ENCODE measurements at places on chromosomes 6 and 20.

DNA sequence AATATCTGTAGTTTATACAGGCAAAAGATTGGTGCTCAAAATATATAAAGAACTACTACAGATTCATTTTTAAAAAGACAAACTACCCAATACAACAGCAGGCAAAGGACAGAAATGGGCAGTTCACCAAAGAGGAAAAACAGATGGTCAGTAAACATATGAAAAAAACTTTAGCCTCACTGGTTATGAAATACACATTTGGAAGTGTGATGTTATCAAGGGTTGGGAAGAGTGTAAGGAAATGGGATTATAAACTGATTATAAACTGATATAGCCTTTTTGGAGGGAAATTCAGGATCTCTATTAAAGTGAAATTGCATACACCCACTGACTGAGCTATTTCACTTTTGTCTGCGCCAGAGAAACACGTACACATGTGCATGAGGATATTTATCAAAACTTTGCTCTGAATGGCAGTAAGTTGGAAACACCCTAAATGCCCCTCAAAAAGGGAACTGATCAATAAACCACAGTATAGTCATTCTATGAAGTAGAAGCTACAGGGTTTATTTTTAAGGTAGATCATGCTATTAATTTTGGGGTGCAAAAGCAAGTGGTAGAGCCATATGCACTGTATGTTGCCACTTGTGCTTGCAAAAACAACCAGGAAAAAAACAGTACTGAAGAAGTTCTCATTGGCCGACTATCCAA, 32.2 kb upstream of the ARFGEF2 start:
- no peak for DNase-seq

- no peak for DNase-seq
These were observed 72.7 kb upstream of the AKAP12 start for GRCh38 chr6:151167034-151167433.

DNA sequence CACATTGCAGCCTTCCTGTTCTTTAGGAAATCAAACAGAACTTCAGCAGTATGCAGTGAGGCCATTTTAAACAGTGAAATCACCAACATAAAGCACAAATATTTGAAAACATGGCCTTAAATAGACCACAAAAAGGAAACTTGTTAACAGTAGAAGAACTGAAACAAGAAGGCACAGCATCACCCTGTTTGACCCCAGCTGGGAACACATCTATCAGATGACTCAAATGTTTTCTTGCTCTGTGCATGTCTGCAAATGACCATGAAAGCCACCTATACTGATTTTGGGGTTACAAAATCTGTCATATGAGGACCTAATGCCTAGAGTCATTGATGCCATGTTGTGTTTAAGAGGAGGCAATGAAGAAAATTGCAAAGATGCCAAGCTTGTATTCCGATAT, 123.8 kb upstream of the ADGRF1 start:
- no peak for DNase-seq

DNA sequence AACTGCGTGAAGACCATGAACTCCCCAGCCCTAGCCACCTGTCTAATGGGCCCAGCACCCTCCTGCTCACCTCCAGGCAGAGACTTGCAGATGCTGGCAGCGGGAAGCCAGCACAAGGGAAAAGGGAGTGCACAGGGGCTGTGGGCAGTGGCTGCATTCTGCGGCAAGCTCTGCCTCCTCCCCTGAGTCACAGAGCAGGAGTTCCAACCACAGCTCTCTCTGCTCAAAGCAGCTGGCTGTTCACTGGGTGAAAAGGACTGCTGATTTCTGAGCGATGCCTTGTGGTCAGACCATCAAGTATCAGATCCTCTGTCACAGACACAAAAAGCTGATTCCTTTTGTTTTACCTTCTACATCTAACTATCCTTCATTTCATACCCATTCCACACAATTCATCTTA, 10.5 kb downstream of the NKX2-2 start:
- no peak for DNase-seq

DNA sequence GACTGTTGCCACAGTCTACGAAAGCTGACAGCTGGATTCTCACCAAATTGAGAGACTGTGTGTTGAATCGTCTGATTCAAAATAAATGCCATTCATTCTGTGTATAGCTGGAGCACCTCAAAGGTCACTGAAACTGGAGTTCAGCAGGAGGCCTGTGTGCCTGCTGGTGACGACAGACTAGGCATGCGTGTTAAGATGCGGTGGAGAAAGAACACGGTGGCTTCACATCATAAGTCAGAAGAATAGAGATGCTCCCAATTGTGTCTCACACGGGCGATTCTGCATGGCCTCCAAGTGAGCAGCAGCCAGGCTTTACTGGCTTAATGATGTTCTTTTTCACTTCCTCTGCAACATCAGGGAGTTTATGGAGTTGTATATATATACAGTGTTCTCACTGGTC, 32.3 kb downstream of the SNHG17 start:
- no peak for DNase-seq

DNA sequence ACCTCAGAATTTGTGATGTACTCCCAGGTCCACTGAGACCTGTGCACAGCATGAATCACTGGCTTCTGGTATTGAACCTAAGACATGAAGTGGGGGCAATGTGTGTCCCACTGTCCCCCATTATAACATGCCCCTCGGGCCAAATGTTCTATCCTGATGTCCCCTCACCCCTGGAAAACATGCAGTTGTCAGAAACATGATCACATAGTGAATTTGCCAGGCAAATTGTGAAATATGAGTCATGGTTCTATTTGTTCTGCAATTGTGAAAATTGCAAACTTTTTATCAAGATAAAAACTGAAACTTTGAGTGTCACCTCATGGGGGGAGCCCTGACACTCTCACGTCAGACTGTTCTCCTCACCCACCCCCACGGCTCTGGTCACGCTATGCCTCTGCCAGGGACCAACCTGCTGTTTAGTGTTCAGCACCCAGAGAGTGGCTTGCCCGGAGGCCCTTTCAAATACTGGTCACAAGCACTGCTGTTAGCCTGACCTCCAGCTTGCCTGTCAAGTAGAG, 305.3 kb downstream of the CLIC5 start:
- peak; percentile 89 for DNase-seq

DNA sequence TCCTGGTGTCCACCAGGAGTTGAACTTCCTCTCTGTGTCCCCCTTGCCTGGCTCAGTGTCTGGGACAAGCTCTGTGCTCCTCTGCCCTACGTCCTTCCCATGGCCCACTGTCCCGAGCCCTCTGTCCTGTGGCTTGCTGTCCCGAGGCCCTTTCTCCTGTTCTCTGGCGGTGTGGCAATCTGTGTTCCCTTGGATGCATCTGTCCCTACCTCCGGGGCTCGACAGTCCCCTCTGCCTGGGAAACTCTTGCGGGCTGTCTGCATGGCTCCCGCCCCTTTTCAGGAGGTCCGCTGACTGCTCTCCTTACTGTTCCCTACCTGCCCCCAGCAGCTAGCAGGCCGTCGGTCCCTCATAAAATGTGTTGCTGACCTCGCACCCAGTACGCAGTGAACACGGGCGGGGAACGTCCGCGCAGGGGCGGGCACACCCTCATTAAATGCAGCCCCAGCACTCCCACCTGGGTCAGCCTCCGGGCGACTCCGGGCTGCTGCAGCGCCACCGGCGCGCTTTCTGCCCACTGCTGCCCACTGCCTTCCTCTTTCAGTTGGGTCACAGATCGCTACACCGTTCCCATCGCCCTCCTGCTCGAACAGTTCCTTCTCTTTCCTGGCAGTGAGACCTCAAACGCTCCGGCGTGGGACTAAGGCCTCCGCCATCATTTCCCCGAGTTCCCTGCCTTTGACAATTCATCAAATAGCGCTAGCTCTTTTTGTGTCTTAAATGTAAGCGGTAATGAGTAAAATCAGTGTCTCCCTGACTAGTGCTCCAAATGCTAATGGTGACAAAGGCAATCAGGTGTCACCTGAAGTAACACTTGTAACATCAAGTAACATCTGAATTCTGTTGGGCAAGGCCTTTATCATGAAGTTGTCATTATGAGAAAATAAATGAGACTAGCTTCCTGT, 60.5 kb downstream of the RSPH3 start:
- DNase-seq = no peak

- DNase-seq = no peak
These were observed 1279.0 kb upstream of the MAP3K7 start for GRCh38 chr6:91865889-91866288.

DNA sequence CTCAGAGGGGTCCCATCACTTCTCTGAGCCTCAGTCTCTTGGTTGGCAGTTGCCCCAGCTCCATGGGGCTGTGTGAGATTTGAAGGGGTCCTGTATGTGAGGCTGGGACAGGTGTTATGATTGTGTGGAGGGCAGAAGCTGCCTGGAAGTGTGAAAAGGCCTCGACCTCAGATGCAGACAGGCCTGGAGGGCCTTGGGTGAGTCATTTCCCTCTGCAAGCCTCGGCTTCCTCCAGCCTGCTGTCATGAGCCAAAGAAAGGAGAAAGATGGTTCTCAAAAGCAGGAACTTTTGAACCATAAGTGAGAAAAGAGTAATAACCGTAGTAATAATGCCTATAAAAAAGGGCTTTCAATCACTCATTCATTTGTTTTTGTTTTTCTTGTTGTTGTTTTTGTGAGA, 37.5 kb downstream of the SNAI1 start:
- DNase-seq = no peak

DNA sequence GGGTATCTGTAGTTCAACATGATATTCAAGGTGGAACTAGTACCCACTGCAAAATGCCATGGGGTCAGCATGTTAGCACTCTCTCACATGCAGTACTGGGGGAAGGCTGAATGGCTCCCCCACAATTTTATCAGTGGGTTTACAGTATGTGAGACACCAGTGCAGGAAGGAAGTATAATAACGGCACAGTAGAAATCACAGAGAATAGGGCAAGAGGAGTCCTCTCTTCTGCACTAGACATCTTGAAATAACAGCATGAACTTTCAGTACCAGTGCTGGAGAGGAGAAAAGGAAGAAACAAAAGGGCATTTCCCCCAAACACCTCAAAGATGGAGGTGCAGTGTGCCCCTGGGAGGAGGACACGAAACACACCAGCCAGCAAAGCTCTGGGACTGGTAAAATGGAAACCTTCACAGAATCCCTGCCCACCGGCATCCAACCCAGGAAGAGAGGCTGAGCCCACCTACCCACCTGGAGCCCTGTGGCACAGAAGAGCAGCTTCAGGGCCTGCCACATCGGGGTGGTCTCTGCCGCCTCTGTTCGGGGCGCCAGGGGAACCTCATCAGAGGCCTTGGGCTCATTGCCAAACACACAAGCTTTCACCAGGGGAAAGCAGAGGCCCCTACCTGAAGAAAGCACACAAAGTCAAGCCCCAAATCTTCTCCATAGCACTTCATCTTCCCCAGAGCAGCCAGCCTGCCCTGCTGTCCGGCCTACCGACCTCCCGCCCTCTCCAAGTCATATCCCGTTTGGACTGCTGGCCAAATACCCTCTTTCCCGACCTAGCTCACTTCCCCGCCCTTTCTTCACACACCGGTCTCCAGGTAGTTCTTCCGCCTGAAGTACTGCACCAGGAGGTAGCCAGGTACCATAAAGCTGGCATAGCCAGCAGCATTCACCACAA, 1.2 kb downstream of the SLC35B2 start:
- DNase-seq = no peak

- no peak for DNase-seq
These were observed 349.2 kb downstream of the MAFB start for GRCh38 chr20:40339661-40340449.

GRCh38 chr6:3301506-3301905, 42.8 kb downstream of the PSMG4 start:
- DNase-seq = no peak

DNA sequence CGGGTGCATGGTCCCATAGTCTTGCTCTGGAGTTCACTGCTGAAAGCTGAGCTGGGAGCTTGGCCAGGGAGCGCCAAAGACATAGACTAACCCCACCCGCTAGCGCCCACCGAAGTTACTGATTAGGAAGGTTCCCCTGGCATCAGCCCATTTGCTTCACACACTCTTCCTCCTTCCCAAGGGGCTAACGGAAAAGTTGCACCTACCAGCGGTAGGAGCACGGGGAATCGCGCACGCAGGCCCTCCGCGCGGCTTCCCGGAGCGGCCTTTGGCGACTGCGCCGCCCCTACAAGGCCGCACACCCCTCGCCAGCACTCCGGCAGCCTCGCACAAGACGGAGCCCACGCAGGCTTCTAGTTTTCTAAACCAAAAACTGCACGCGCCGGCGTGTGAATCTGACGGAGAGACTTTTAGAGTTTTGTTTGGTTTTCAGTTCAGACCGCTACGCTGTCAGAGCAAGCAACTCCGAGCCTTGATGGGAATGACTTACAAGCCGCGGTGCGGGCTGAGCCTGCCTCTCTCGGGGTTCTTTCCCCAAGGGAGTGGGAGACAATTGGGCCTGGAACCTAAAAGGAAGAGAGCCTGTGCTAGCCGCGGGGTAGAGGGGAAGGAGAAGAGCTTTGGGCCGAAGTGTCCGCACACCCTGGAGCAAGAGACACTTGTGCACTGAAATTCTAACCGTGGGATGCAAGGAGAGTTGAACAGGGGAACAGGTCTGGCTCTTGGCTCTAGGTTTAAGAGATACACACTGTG, 891 bp upstream of the POU3F2 start:
- DNase-seq = no peak

DNA sequence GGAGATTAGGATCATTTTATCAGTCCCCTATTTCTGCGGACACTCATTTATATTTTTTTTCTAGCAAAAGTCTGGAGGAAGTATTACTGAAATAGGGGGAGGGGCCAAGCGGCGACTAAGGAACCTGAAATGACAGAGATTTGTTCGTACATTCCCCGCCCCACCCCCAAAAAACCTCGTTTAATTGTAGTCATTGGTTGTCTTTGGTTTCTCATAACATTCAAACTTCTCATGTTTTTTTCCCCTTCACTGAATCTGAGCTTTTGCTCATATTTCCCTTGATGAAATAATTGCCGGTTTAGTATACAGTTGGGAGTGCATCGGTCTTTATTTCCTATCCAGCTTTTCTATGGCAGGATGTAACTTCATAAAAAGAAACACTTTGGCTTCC, 768 bp upstream of the FYN start:
- peak; percentile 69 for DNase-seq

Data from activated CD4-positive, alpha-beta T cell treated with anti-CD3 and anti-CD28 coated beads, Interleukin-2, amount 50 U/mL, for 24 hours (primary cell).